Psoas muscle (tissue), 8 donors: ENCODE measurements at places on chromosomes 16 and 17. TPM values are rescaled to one million over a fixed set of nuclear protein-coding genes. Genes with fewer than 3 reads are reported as not detected.

THOC6 gene
- total RNA-seq = 25.5 TPM

TMC7 gene
- total RNA-seq = 1.8 TPM

SMIM22 gene
- total RNA-seq = not detected

CTRL gene
- total RNA-seq = 0.73 TPM

GUCY2D gene
- not detected for total RNA-seq

DNA sequence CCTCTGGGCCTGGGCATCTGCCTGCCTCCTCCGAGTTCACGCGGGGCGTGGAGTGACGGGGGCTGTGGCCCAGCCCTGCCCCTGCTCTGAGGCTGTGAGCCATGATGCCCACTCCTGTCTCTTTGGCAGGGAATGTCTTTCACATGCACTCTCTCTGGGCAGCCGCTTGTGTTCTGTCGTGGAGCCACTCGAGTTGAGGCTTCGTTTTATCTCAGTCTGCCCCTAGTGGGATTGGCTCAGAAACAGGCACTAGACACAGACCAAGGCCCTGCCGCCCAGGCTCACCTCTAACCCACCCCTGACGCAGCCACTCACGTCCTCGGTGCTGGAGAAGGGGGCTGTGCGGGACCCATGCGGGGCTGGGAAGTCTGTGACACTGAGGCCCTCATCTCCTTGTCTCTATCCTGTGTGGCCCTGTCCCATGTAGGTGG lies 67.5 kb upstream of the KCTD5 start:
- DNase-seq = no peak
- H3K27me3 ChIP-seq = no peaks in the 10 kb centered on the region
- no peaks in the 10 kb centered on the region for H3K4me1 ChIP-seq
- no peak overlapping the region for H3K4me3 ChIP-seq

DNA sequence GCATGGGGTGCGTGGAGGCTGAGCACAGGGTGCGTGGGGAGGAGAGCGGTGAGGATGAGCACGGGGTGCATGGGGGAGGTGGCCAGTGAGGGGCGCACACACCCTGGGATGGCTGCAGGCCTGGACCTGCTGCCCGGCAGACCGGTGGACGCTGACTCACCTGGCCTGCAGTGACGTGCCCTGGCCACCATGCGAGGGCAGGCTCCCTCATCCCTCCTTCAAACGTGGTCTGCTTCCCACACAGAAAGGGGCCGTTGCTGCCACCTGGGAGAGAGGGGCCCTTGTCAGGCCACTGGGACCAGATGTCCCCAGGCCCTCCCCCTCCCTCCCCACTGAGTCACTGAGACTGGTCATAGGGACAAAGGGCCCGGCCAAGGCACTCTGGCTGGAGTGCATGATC lies 20.1 kb upstream of the APRT start:
- H3K4me1 ChIP-seq = no peaks in the 10 kb centered on the region
- no peaks in the 10 kb centered on the region for H3K36me3 ChIP-seq
- no peak for DNase-seq
- no peak overlapping the region for H3K4me3 ChIP-seq
- H3K27ac ChIP-seq = no peak overlapping the region
- H3K27me3 ChIP-seq = no peaks in the 10 kb centered on the region

GRCh38 chr17:50642722-50643656 lies 8.3 kb downstream of the ABCC3 start:
- no peaks in the 10 kb centered on the region for H3K27me3 ChIP-seq
- peaks cover 10% of the 10 kb centered on the region for H3K4me1 ChIP-seq
- DNase-seq = peak; percentile 8
- no peak overlapping the region for H3K4me3 ChIP-seq
- H3K36me3 ChIP-seq = no peaks in the 10 kb centered on the region

- no peak for DNase-seq
- H3K27ac ChIP-seq = no peak overlapping the region
- no peaks in the 10 kb centered on the region for H3K27me3 ChIP-seq
- peaks cover 81% of the 10 kb centered on the region for H3K36me3 ChIP-seq
Measured at GRCh38 chr17:37179893-37180292, 195.9 kb upstream of the C17orf78 start.

DNA sequence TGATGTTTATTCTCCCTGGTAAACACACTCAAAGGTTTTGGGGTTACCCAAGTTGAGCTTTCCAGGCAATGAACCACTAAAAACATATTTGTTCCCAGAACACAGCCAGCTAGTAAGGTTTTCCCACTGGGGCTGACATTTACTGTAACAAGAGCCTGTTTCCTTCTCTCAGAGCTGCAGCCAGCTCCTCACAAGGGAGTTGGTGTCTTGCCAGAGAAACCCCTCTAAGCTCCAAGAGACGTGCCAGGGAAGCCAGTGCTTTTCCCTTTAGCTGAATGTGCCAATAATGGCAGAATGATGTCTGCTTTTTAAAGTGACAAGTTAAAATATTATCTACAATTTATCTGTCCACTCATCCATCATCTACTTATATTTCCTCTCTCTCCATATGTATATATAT lies 170.8 kb upstream of the RBFOX1 start:
- no peaks in the 10 kb centered on the region for H3K36me3 ChIP-seq
- no peak overlapping the region for H3K4me3 ChIP-seq

- no peaks in the 10 kb centered on the region for H3K27me3 ChIP-seq
- H3K4me1 ChIP-seq = no peaks in the 10 kb centered on the region
- H3K4me3 ChIP-seq = no peak overlapping the region
- DNase-seq = no peak
- H3K27ac ChIP-seq = no peak overlapping the region
- no peaks in the 10 kb centered on the region for H3K36me3 ChIP-seq
Measured at GRCh38 chr17:57823469-57824401, 26.1 kb downstream of the MRPS23 start.

DNA sequence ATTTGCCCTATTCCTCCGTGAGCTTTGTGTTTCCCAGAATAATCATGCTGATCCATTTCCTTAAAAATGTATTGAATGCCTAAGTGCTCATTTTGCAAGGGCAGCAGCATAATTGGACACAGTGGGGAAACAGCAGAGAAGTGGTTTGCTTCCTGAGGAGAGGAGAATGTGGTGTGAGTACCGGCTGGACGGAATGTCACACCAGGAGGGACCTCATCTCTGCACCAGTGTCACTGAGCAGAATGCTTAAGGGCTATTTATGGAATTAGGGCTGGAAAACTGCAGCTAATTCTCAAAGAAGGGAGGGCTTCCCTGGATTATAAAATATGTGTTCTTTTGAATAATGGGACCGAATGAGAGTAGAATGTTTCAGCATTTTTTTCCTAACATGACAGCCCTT lies 1100.6 kb upstream of the RBFOX1 start:
- no peaks in the 10 kb centered on the region for H3K36me3 ChIP-seq
- H3K4me3 ChIP-seq = no peak overlapping the region
- DNase-seq = no peak

- no peak overlapping the region for H3K4me3 ChIP-seq
- H3K4me1 ChIP-seq = no peaks in the 10 kb centered on the region
- DNase-seq = no peak
- H3K27me3 ChIP-seq = no peaks in the 10 kb centered on the region
Measured at GRCh38 chr16:88004391-88004790, 53.2 kb downstream of the BANP start.

- no peaks in the 10 kb centered on the region for H3K27me3 ChIP-seq
- no peak for DNase-seq
- no peaks in the 10 kb centered on the region for H3K36me3 ChIP-seq
- H3K4me3 ChIP-seq = no peak overlapping the region
- H3K27ac ChIP-seq = no peak overlapping the region
Measured at GRCh38 chr17:27944546-27945332, 51.6 kb upstream of the LYRM9 start.

DNA sequence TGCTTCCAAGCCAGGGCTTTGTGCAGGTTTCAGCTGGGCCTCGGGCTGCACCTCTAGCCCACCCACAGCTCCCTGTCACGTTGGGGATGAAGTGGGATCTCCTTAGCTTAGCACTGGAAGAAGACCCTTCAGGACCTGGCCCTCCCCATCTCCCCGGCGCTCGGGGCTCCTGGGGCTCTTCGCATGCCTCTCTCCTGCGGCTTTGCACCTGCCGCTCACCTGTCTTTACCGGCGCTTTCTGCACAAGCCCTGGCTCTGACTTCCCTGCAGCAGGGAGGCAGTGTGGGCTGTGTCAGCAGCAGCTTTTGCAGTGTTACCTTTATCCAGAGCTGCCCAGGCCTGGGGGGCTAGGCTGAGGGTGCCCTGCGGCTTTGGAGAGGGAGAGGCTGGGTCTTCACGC lies 52.3 kb downstream of the NT5M start:
- H3K4me3 ChIP-seq = no peak overlapping the region
- DNase-seq = no peak
- peaks cover 9% of the 10 kb centered on the region for H3K4me1 ChIP-seq
- H3K27ac ChIP-seq = no peak overlapping the region

GRCh38 chr16:28537964-28538732 lies 626 bp downstream of the NUPR1 start:
- H3K4me3 ChIP-seq = peak overlapping the region; percentile 73
- H3K27ac ChIP-seq = peak overlapping the region; percentile 97
- peak; percentile 30 for DNase-seq
- H3K27me3 ChIP-seq = no peaks in the 10 kb centered on the region

DNA sequence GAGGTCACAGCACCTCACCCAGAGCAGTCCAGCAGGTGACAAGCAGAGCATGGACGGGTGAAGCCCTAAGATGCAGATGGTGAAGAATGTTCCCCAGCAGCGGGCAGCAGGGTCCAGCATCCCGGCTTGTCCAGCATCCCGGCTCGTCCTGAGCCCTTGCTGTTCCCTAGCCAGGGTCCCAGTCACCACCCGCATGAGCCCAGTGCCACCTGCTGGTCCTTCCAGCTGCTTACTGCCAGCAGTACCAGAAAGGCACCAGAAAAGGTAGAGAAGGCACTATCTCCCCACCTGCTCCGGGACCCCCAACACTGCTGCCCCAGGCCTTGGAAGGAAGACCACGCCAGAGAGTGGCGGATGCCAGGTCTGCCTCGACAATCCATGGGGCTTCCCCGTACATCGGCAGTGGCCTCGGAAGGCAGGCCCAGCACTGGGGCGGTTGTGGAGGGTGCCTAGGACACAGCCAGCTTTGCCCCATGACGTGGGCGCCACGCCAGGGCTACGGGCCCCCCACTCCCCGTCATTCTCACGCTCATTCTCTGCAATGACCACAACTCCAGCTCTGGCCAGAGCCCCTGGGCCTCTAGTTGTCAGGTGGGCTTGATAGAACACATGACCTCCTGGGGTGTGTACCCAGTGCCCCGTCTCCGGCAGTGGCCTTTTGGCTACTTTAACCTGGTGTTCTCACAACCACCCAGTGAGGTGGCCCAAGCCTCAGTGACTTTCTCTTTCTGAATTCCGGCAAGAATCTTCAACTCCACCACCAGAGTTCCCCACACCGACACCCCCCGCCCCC lies 1.4 kb downstream of the CENPX start:
- peaks cover 3% of the 10 kb centered on the region for H3K36me3 ChIP-seq
- H3K27ac ChIP-seq = no peak overlapping the region
- no peaks in the 10 kb centered on the region for H3K27me3 ChIP-seq

GRCh38 chr17:59684967-59685366 lies 22.3 kb downstream of the PTRH2 start:
- peaks cover 100% of the 10 kb centered on the region for H3K36me3 ChIP-seq
- no peak overlapping the region for H3K27ac ChIP-seq
- H3K27me3 ChIP-seq = no peaks in the 10 kb centered on the region

- H3K4me3 ChIP-seq = no peak overlapping the region
- no peak overlapping the region for H3K27ac ChIP-seq
- H3K27me3 ChIP-seq = no peaks in the 10 kb centered on the region
- no peak for DNase-seq
Measured at GRCh38 chr16:56312028-56312300, 113.4 kb downstream of the AMFR start.

DNA sequence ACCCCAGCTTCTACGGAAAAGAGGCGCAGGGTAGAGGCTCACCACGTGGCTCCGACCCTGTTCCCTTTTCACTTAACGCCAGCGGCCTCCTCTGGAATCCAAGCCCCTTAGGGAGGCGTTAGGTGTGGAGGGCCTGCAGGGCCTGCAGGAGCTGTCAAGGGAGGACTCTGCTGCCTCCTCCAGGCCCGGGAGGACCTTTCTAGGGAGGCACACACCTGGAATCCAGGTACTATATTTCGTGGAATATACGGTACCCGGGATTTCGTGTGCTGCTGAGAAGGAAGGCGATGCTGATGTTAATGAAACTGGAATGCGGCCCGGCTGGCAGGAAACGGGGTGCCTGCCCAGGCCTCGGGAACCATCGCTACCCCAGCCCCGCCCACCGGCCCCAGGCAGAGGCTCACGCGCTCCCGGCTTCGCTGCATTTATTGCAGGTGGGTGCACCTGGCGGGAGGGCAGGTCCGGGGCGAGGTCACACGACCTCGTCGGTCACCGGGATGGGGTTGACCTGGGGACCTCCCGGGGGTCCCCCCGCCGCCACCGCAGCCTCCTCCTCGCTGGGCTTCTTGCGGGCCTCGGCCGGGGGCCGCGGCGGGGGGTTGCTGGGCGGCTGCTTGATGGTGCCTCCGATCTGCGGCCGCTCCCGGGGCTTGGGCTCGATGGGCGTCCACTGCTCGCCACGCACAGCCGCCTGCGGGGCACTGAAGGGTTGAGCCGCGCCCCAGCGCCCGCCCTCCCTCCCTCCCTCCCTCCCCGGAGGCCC lies 4.7 kb downstream of the IL17C start:
- no peaks in the 10 kb centered on the region for H3K36me3 ChIP-seq
- no peak overlapping the region for H3K4me3 ChIP-seq
- no peaks in the 10 kb centered on the region for H3K4me1 ChIP-seq
- no peak overlapping the region for H3K27ac ChIP-seq
- no peak for DNase-seq

DNA sequence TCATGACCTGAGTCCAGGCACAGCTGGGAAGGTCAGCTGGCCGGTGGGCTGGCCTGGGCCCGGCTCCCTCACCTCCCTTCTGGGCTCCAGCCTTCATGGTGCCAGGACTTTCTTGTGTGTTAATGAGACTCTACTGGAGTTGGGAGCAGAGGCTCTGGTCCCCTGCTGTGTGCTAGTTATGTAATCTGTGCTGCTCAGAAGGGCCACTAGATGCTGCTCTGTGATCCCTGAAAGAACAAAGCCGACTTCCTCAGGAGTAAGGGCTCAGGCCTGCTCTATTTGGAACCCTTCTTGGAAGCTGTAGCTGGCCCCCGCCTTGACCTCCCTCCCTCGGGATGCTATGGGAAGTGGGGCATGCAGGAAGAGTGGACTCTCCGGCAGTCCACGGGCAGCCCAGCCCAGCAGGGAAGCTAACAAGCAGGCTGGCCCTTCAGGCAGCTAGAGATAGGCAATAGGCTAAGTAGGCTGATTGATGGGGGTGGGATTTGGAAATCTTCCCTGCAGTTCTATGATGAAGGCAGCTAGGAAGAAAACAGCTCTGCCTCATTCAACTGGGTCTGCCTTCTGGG lies 3.3 kb upstream of the CDK5R1 start:
- H3K27me3 ChIP-seq = no peaks in the 10 kb centered on the region
- H3K4me1 ChIP-seq = peaks cover 29% of the 10 kb centered on the region
- peaks cover 13% of the 10 kb centered on the region for H3K36me3 ChIP-seq
- H3K27ac ChIP-seq = peak overlapping the region; percentile 65
- DNase-seq = peak; percentile 77
- no peak overlapping the region for H3K4me3 ChIP-seq

- H3K27me3 ChIP-seq = no peaks in the 10 kb centered on the region
- H3K36me3 ChIP-seq = no peaks in the 10 kb centered on the region
- no peak overlapping the region for H3K27ac ChIP-seq
- H3K4me1 ChIP-seq = no peaks in the 10 kb centered on the region
- no peak for DNase-seq
Measured at GRCh38 chr17:69913216-69913615, 161.8 kb upstream of the KCNJ16 start.
